ENCODE measurements at places on chromosomes 6 and 20.
A peak's percentile ranks its signal among the peaks of the same experiment; 100 is the strongest.

GRCh38 chr20:54451171-54451570 is 24.2 kb upstream of the DOK5 start:
- no peak for DNase-seq

GRCh38 chr6:166375013-166375412 is 7.7 kb downstream of the MPC1 start:
- no peak for DNase-seq

DNA sequence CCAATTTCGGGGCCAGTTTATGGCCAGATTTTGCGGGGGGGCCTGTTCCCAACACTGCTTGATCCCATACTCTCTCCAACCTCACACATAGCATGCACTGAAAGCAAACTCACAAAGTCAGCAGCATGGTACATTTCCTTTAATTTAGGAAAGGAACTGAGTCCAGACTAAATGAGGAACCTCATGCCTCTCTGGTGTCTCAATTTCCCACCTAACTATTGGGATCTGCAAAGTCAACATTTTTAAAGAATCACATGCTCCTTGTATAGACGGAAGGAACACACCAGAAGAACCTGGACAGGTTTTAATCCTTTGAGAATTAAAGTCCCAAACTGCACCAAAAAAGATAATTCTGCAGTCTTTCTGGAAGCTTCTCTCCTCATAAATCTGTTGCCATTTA is 33.3 kb downstream of the FAM50B start:
- DNase-seq, result no peak

- peak; percentile 48 for DNase-seq
Observed at GRCh38 chr6:88982720-88983119, 19.3 kb upstream of the RNGTT start.

- DNase-seq, result no peak
Observed at GRCh38 chr20:7836076-7836475, 104.2 kb downstream of the HAO1 start.

GRCh38 chr6:161139766-161140553 is 133.9 kb downstream of the AGPAT4 start:
- DNase-seq, result no peak

- DNase-seq, result no peak
Observed at GRCh38 chr20:19291024-19291817, 78.8 kb downstream of the SLC24A3 start.

DNA sequence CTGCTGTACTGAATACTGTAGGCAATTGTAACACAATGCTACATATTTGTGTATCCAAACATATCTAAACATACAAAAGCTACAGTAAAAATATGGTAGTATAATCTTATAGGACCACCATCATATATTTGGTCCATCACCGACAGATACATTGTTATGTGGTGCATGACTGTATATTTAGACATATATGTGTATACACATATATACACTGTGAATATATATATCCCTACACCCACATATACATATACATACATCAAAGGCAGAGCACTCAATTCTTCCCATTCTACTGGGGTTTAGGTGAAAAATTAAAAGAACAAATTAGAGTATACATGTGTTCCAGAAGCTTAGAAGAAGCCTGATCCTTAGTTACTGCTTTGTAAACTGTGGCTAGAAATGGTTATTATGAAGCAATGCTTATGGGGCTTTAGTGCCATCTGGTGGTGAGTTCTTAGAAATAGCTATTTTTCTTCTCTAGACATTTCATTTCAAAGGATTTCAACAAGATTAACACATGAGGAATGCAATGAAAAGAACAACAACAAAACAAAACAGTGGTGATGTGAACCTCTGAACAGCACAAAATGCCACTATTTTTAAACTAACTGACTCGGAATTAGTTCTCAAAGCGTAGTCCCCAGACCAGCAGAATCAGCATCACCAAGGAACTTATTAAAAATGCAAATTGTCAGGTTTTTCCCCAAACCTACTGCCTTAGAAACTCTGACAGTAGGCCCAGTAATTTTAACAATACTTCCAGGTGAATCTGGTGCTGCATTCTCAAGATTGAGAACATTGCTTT is 38.0 kb downstream of the PKHD1 start:
- peak; percentile 28 for DNase-seq

GRCh38 chr20:19000078-19000477 is 186.5 kb downstream of the SCP2D1 start:
- DNase-seq, result no peak

DNA sequence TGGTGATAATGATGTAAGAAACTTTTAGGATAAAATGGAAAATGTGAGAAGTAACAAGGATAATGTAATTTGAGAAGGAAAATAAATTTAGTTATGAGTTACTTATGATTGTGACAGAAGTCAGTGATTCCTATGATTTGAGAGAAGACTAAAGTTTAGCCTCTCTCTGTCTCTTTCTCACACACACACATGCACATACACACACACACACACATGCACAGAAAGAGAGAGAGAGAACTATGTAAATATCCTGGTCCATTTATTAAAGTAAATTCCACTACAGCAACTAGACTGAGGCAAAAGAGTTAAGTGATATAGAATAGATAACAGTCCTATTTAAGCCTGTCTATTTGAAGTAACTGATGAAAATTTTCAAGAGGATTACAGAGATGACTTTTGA is 375.2 kb downstream of the CD109 start:
- DNase-seq, result no peak

DNA sequence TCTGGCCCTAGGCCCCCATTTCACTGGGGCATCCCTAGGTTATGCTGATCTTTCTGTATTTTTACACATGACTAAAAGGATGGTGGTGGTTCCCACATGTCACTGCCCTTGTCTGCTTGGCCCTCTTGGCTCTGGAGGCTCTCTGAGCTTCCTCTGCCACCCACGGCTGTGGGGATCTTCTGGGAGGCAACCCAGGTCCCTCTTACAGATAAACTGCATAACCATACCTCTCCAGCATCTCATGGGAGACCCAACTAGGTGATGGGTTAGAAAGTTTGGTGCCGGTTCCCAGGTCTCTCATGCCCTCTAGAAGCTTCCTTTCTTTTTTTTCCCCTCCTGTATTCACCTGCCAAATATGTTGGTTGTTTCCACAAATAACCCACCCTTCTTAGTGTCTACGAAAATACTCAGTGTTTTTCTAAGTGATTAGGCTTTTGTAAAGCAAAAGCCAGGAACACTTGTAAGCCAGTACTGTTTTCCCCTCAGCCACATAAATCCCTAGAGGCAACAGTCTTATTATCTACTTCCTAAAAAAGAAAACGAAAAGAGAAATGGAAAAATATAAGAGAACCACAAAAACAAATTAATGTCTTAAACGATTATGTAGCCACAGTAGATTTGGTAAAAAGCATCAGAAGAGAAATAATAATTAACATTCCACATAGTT is 71.7 kb upstream of the SMLR1 start:
- DNase-seq, result no peak

Data from Panc1 (cell line).